K562 (cell line): ENCODE measurements at places on chromosomes 4 and X.

DNA sequence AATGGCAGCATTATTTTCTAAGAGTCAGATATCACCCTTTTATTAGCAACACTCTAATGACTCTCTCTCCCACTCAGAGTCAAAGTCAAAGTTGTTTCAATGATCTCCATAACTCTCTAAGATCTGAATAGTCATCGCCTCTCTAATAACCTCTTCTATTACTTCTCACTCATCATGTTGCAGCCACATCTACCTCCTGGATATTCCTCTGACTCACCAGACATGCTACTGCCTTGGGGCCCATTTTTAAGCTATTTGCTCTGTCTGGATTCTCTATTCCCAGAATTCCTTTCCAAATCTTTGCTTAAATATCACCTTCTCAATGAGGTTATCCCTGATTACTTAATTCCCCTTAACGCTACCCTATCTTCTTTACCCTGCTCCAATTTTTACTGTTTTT is 391.8 kb upstream of the MAGEB16 start:
- no peak for DNase-seq

- no peak for DNase-seq
These were observed 101.1 kb upstream of the SHISA3 start for GRCh38 chr4:42296196-42296595.

DNA sequence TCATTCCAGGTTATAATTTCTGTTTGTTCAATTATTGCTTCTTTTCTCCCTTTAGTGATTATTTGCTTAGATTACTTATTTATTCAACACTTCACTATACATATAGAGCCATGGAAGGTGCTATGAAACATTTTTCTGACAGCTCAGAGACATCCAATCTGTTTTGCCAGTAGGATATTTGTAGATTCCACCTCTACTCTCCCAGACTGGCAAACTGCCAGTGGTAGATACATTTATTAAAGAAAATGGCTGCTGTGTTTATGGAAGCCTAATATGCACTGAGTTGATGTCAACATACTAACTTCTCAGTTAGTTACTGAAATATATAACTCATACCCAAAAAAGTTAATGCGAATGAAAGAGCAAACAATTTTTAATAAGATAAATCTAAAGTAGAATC is 348.6 kb downstream of the TRAM1L1 start:
- DNase-seq, result no peak

- no peak for DNase-seq
These were observed 121.3 kb upstream of the JADE1 start for GRCh38 chr4:128688033-128688721.

DNA sequence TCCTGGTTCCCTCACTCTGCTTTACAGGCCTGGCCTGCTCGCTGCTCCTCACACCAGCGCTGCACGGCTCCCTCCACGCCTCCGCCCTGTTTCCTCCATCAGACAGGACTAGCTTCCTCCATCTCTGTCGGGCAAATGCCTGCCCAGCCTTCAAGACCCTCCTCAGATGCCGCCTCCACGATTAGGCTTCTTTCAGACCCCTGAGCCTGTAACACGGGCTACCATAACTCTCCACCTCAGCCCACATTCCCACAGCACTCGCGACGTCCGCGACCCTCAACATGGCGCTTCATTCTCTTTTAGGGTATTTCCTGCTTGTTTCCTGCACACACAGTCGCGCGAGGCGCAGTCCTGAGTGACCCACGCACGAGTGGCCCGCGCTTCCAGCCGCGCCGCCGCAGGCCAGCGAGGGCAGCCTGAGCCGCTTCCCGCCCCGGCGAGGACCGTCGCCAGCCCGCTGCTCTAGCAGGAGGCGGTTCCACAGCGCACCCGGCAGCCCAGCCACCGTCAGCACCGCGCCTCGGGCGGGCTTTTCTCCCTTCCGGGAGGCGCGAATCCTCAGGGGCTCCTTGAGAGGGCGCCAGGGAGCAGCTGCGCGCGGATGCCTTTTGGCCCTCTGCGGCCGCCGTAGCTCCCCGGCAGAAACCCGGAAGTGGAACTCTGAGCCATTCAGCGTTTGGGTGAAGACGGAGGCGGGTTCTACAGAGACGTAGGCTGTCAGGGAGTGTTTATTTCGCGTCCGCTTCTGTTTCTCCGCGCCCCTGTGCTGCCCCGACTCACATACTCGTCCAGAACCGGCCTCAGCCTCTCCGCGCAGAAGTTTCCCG is at the start of gene FRG1:
FRG1 (plus strand) TSS at position 695 of the 827 bp plus-strand sequence. CDS start 138 bp downstream, outside the sequence.
- DNase-seq, result peak; percentile 95

- no peak for DNase-seq
These were observed 49.2 kb upstream of the PRSS48 start for GRCh38 chr4:151227731-151228130.

DNA sequence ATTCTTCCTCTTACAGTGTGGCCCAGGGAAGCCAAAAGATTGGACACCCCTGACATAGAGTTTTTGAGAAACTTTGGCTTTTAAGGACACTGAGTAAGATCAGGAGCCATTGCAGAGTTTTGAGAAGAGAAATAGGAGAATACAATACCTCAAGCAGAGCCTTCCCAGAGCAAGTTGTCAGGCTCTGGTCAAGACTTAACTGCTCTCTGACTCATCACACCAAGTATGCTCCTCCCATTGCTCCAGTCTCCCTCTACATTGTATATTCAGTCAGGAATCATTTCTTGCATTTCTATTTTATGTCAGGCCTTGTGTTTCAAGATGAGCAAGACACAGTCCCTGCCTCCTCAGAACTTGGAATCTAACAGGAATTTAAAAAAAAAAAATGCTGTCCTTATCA is 176.4 kb upstream of the FMR1 start:
- no peak for DNase-seq

DNA sequence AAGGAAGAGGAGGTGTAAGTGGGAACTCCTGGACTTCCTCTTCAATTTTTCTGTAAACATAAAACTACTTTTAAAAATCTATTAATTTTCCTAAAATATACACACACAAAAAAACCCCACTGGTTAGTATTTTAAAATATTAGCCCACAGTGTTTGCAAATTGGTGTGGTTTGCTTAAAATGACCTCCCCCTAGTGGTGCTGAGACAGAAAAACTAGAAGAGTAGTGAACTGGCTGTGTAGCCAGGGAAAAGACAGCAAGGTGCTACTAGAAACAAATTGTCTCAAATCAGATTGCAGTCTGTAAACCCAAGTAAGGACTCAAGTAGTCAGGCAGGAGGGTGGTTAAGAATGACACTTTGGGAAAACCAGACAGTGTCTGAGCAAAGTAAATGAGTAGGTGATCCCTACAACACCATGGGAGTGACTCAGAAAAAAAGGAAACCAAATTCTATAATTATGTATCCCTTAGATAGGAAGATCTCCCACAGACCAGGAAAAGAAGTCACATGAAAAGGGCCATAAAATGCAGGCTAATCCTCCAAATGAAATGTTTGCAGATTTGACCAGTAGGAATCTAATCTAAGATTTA is 26.0 kb downstream of the AMTN start:
- DNase-seq, result peak; percentile 18

GRCh38 chr4:84147831-84148230 is 351.3 kb downstream of the NKX6-1 start:
- DNase-seq, result no peak

DNA sequence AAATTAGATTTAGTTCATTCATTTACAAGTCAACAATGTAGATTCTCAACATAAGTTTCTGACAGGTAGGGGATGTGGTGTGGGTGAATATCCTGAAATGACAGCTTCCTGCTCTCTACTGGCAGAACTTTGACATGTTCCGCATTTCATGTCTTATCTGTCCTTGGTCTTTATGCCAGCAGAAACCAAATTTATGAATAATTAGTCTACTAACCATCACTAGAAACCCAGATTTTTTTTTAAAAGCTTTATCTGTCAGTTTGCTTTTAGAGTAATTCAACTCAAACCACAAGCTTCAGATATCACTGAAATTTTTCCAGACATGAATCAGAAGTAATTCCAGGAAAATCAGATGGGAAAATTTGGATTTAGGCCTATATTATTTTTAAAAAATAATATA is 17.9 kb downstream of the COQ2 start:
- DNase-seq, result no peak

DNA sequence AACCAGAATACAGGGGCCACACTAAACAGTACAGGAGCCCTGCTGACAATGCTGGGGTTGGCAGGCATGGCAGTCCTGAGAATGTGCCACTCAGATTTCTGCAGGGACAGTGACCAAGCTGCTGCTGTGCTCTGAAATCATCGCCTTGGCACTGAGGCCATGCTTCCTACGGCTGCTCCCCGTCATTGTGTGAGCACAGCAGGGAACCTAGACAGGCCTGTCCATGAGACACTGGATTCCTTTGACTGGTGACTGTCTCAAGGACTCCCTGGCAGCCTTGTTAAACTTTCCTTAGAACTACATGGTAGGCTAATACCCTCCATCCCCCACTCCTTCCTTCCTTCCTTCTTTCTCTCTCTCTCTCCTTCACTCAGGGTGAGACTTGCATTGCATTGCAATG is 111.4 kb downstream of the LUZP4 start:
- DNase-seq, result no peak

GRCh38 chr4:152850377-152850776 is 70.6 kb downstream of the ARFIP1 start:
- DNase-seq, result no peak

DNA sequence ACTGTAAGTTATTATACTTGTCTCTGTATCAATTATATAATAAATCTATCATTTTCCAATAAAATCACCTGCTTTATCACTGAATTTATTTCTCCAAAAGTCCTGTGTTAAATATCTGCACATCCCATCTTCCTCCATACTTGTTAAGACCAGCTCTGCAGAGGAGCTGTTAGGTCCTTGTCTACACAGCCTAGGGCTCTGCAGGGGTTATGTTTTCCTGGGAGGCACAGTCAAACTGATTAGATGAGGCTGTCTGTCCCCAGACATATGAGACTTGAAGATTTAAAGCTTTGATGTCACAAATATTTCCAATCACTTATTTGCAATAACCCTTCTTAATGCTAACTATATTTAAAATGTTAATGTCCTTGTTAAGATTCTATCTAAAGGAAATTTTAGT is 446.8 kb downstream of the TRAM1L1 start:
- DNase-seq, result no peak

- no peak for DNase-seq
These were observed 30.6 kb downstream of the TBL1X start for GRCh38 chrX:9495496-9495895.

GRCh38 chrX:24294619-24295018 is 19.2 kb downstream of the SUPT20HL2 start:
- DNase-seq, result peak; percentile 12

- no peak for DNase-seq
These were observed 94.5 kb upstream of the IL15 start for GRCh38 chr4:141541851-141542250.

- DNase-seq, result no peak
These were observed 167.8 kb downstream of the RAB28 start for GRCh38 chr4:13316354-13316753.
